ENCODE measurements at places on chromosomes 2 and 18. TPM values are rescaled to one million over a fixed set of nuclear protein-coding genes. Genes with fewer than 3 reads are reported as not detected.
A peak's percentile ranks its signal among the peaks of the same experiment; 100 is the strongest.

The LRATD1 gene
- not detected for total RNA-seq

The STEAP3 gene
- total RNA-seq = 0.19 TPM

The IL1RL1 gene
- 0.84 TPM for total RNA-seq

The SUMO1 gene
- total RNA-seq = 121 TPM

The MDH1B gene
- 0.12 TPM for total RNA-seq

The UGT1A10 gene
- total RNA-seq = not detected

The CFAP65 gene
- total RNA-seq = not detected

The KLHL30 gene
- total RNA-seq = not detected

GRCh38 chr18:54358495-54359040 is 862 bp downstream of the C18orf54 start:
- peaks cover 25% of the 10 kb centered on the region for H3K4me1 ChIP-seq
- peaks cover 23% of the 10 kb centered on the region for H3K36me3 ChIP-seq
- DNase-seq = no peak
- H3K27ac ChIP-seq = peak overlapping the region; percentile 100

DNA sequence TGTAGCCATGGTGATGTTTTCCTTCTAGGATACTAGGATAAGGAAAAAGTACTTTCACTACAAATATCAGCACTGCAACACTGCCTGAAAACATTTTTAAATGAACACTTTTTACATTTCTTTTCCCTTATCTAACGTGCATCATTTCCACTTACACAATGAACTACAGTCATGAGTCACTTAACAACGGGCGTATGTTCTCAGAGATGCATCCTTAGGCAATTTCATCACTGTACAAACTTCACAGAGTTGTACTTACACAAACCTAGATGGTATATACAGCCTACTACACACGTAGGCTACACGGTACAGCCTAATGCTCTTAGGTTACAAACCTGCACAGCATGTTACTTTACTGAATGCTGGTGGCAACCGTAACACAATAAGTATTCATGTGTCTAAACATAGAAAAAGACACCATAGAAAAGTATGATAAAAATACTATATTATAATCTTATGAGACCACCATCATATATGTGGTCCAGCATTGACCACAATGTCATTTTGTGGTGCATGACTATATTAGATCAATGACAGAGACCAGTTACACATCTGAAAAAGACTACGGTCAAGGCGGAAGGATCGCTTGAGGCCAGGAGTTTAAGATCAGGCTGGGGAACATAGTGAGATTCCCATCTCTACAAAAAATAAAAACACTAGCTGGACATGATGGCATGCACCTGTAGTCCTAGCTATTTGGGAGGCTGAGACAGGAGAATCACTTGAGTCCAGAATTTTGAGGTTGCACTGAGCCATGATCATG is 39.8 kb downstream of the WDR33 start:
- peaks cover 24% of the 10 kb centered on the region for H3K36me3 ChIP-seq
- no peaks in the 10 kb centered on the region for H3K27me3 ChIP-seq
- DNase-seq = no peak
- no peak overlapping the region for H3K4me3 ChIP-seq
- H3K4me1 ChIP-seq = peaks cover 16% of the 10 kb centered on the region
- H3K27ac ChIP-seq = peak overlapping the region; percentile 66

DNA sequence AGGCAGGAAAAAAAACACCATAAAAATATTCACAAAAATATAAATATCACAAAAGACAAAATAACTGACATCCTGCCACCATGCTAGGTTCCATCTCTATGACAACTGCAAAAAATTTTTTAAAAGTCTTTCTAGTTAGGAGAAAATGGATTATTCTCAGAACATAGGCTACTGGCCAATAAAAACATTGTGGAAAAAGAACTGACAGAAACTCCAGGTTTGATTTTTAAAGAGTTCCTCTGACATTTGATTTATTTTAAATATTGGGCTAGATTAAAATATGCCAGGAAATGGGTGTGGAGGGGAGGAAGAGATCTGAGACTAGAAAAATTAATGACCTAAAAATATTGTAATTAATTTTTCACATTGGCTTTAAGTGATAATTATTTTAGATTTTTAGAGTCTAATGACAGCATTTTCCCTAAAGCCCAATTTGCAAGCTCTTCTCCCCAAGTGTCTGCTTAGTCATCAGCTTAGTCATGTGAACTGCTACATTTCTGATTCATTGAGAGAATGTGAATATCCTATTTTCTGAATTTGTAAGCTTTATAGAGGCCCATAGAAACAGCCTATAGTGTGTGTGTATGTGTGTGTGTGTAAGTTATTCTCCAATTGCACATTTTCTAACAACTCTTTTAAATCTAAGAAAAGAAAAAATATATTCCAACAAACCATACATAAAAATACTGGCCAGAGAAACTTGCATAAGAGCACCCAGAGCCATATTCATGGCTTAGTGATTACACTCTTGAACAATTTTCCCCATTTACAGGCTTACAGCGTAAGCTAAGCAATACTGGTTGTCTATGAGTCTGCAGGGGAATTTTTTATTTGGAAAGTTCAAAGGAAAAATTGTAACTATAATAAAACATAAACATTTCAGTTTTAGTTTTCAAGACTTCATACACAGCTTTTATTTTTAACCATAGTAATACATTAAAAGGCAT is 48.4 kb downstream of the TMEFF2 start:
- H3K27ac ChIP-seq = no peak overlapping the region
- H3K4me3 ChIP-seq = no peak overlapping the region
- H3K27me3 ChIP-seq = peaks cover 10% of the 10 kb centered on the region
- DNase-seq = no peak
- no peaks in the 10 kb centered on the region for H3K4me1 ChIP-seq

GRCh38 chr18:78090584-78090983 is 840.9 kb downstream of the GALR1 start:
- no peaks in the 10 kb centered on the region for H3K36me3 ChIP-seq
- no peak overlapping the region for H3K4me3 ChIP-seq
- no peaks in the 10 kb centered on the region for H3K27me3 ChIP-seq
- no peak for DNase-seq
- no peaks in the 10 kb centered on the region for H3K4me1 ChIP-seq
- H3K27ac ChIP-seq = no peak overlapping the region

GRCh38 chr2:238875471-238876231 is 27.8 kb downstream of the TWIST2 start:
- no peak overlapping the region for H3K27ac ChIP-seq
- no peaks in the 10 kb centered on the region for H3K27me3 ChIP-seq
- no peaks in the 10 kb centered on the region for H3K36me3 ChIP-seq

- no peak for DNase-seq
- H3K27me3 ChIP-seq = no peaks in the 10 kb centered on the region
- no peak overlapping the region for H3K4me3 ChIP-seq
- H3K36me3 ChIP-seq = peaks cover 41% of the 10 kb centered on the region
- peaks cover 31% of the 10 kb centered on the region for H3K4me1 ChIP-seq
Measured at GRCh38 chr2:237739101-237739500, 59.5 kb upstream of the RBM44 start.

- no peak overlapping the region for H3K4me3 ChIP-seq
- H3K4me1 ChIP-seq = no peaks in the 10 kb centered on the region
- no peak overlapping the region for H3K27ac ChIP-seq
- no peak for DNase-seq
- no peaks in the 10 kb centered on the region for H3K27me3 ChIP-seq
Measured at GRCh38 chr2:76159042-76159648, 448.4 kb upstream of the GCFC2 start.

GRCh38 chr2:190717306-190717705 is 68.4 kb downstream of the NAB1 start:
- H3K27me3 ChIP-seq = no peaks in the 10 kb centered on the region
- H3K4me1 ChIP-seq = peaks cover 47% of the 10 kb centered on the region
- no peaks in the 10 kb centered on the region for H3K36me3 ChIP-seq
- peak overlapping the region; percentile 96 for H3K27ac ChIP-seq

DNA sequence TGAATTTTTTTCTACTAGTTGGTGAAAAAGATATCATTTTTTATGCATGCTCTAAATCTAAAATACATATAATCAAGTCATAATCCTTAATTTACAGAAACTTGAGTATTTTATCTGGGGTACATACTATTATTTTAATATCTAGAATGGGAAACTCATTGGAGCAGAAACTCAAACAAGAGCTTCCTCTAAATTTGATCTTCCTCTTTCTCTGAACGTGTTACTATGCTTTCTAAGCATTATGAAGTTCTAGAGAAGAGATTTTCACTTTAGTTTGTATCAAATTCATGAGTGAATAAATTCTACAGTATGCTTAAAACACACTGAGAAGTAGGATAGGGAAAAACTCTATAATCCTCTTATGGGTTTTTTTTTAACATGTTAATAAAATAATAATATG is 20.6 kb upstream of the SLC38A11 start:
- no peak overlapping the region for H3K4me3 ChIP-seq
- no peak overlapping the region for H3K27ac ChIP-seq
- peaks cover 3% of the 10 kb centered on the region for H3K27me3 ChIP-seq
- DNase-seq = no peak

DNA sequence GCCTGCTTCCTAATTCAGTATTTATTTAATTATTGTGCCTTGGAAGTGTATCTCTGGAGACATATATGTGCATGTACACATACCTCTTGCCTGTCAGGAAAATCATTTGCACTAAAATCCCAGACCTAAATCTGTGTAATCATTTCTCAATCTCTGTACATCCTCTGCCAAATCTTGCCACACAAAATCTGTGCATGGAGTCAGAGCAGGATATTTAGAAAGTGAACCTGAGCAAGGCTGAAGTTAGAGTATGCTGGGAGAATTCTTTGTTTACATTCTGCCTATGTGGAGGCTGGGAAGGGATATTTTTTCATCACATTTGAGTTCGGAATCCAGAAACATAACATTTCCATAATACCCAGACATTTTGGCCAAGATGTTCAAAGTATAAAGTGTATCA is 9.3 kb downstream of the XRCC5 start:
- DNase-seq = no peak
- peaks cover 83% of the 10 kb centered on the region for H3K36me3 ChIP-seq
- peaks cover 2% of the 10 kb centered on the region for H3K27me3 ChIP-seq
- peaks cover 73% of the 10 kb centered on the region for H3K4me1 ChIP-seq

DNA sequence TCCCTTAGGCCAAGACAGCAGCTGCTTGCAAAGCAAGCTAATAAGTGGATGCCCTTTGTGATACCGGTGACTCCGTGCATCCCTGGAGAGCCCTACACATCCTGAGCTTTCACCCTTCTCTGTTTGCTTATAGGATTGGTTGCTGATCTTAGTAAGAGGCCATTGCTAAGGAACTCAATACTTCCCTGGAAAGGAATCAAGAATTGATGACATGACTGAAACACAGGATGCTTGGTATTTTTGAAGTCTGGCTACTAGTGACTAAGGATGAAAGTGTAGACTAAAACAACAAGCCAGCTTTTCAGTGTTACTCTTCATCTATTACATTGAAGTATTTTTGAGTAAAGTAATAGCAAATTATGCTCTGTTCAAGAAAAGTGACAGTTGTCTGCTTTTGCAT is 123.0 kb upstream of the SERPINE2 start:
- H3K36me3 ChIP-seq = no peaks in the 10 kb centered on the region
- H3K27me3 ChIP-seq = peaks cover 4% of the 10 kb centered on the region
- no peak overlapping the region for H3K4me3 ChIP-seq

GRCh38 chr2:67565761-67566160 is 168.6 kb downstream of the ETAA1 start:
- H3K4me3 ChIP-seq = no peak overlapping the region
- H3K27me3 ChIP-seq = no peaks in the 10 kb centered on the region
- H3K27ac ChIP-seq = no peak overlapping the region
- no peaks in the 10 kb centered on the region for H3K36me3 ChIP-seq
- no peaks in the 10 kb centered on the region for H3K4me1 ChIP-seq
- DNase-seq = no peak

- H3K36me3 ChIP-seq = no peaks in the 10 kb centered on the region
- no peaks in the 10 kb centered on the region for H3K4me1 ChIP-seq
- no peak overlapping the region for H3K4me3 ChIP-seq
- no peaks in the 10 kb centered on the region for H3K27me3 ChIP-seq
- H3K27ac ChIP-seq = no peak overlapping the region
Measured at GRCh38 chr2:166224197-166224596, 96.4 kb upstream of the SCN1A start.

GRCh38 chr18:64407606-64408005 is 258.7 kb upstream of the LINC00305 start:
- H3K36me3 ChIP-seq = no peaks in the 10 kb centered on the region
- no peak overlapping the region for H3K27ac ChIP-seq
- no peak for DNase-seq
- H3K4me3 ChIP-seq = no peak overlapping the region
- H3K27me3 ChIP-seq = no peaks in the 10 kb centered on the region
- H3K4me1 ChIP-seq = no peaks in the 10 kb centered on the region

DNA sequence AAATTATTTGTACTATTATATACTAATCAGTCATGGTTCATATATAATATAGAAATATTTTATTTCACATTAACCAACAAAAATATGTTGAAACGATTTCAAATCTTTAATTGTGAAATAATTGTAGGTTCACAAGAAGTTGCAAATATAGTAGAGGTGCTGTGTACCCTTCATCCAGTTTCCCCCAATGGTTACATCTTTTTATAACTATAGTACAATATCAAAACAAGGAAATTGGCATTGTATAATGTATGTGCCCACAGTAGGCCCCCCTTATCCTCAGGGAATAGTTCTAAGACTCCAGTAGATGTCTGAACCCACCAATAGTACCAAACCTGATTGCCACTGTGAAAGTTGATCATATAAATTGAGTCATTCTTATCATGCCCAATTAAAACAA is 7.4 kb upstream of the CYB5A start:
- DNase-seq = no peak
- H3K27ac ChIP-seq = no peak overlapping the region
- H3K4me3 ChIP-seq = no peak overlapping the region
- peaks cover 28% of the 10 kb centered on the region for H3K27me3 ChIP-seq

DNA sequence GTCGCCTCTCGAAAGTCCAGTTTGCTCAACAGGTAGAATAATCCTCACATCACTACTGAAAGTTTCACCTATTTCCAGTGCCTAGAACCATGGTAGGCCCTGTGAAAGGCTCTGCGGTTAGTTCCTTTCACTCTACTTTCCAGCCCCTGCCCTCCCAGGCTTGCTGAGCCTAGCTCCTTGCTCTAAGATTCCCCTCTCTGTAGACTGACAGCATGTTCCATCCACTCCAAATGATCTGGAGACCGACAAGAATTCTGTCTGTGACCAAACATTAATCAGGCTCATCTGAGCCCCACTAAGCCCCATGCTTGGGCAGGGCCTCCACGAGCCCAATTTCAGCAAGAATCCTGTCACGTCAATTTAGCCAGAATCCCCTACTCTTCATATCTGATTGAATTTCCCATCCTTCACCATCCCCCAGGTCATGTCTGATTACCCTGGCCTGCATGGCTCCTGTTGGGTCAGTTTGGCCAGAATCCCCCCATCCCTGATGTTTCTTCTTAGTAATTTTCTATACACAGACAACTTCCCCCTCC is 307.0 kb downstream of the ALK start:
- H3K36me3 ChIP-seq = no peaks in the 10 kb centered on the region
- no peaks in the 10 kb centered on the region for H3K4me1 ChIP-seq
- DNase-seq = no peak
- H3K4me3 ChIP-seq = no peak overlapping the region
- peaks cover 1% of the 10 kb centered on the region for H3K27me3 ChIP-seq

Measured in activated CD4-positive, alpha-beta T cell treated with anti-CD3 and anti-CD28 coated beads, Interleukin-2, amount 10 ng/mL, durations not matched to agents 24 days and 14 days (primary cell).